ENCODE measurements at places on chromosomes 7 and 10. TPM values are rescaled to one million over a fixed set of nuclear protein-coding genes. Genes with fewer than 3 reads are reported as not detected.

Gene SHH
- 8.0 TPM for polyA plus RNA-seq

Gene HOXA7
- polyA plus RNA-seq, result 1.0 TPM

Gene ELAPOR2
- polyA plus RNA-seq, result 12.7 TPM

Gene MOGAT3
- polyA plus RNA-seq, result 10.5 TPM

Gene MMP21
- polyA plus RNA-seq, result 0.22 TPM

Gene SGCE
- polyA plus RNA-seq, result 114 TPM

Gene FANK1
- 5.5 TPM for polyA plus RNA-seq

Gene RHOBTB1
- 21.2 TPM for polyA plus RNA-seq

Gene SNCG
- polyA plus RNA-seq, result 14.6 TPM

Gene GARIN1A
- 0.44 TPM for polyA plus RNA-seq

Gene HECW1
- 4.0 TPM for polyA plus RNA-seq

Gene ADK
- polyA plus RNA-seq, result 46.7 TPM

Gene MORN4
- polyA plus RNA-seq, result 18.4 TPM

GRCh38 chr10:26507441-26507840 lies 69.3 kb downstream of the APBB1IP start:
- no peak for DNase-seq

- DNase-seq, result peak; percentile 73
Measured at GRCh38 chr7:74656441-74656836, 1.1 kb upstream of the GTF2I start.

GRCh38 chr10:18418541-18419215 lies 232.7 kb downstream of the NSUN6 start:
- no peak for DNase-seq

GRCh38 chr10:100008708-100009282 lies 952 bp downstream of the DNMBP start:
- DNase-seq, result no peak

- no peak for DNase-seq
Measured at GRCh38 chr10:85510682-85511081, 855.9 kb downstream of the GRID1 start.

- DNase-seq, result peak; percentile 39
Measured at GRCh38 chr10:113059371-113059780, 109.3 kb downstream of the TCF7L2 start.

DNA sequence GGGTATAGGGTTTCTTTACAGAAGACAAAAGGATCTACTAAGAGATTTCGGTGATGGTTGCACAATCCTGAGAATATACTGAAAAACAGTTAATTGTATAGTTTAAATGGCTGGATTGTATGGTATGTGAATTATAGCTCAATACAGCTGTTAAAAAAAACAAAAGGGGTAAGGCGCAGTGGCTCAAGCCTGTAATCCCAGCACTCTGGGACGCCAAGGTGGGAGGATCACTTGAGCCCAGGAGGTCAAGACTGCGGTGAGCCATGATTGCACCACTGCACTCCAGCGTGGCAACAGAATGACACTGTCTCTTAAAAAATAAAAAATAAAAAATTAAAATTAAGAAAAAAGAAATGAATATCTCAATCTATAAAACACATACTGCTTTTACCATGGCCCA lies 18.5 kb downstream of the ESYT2 start:
- no peak for DNase-seq

DNA sequence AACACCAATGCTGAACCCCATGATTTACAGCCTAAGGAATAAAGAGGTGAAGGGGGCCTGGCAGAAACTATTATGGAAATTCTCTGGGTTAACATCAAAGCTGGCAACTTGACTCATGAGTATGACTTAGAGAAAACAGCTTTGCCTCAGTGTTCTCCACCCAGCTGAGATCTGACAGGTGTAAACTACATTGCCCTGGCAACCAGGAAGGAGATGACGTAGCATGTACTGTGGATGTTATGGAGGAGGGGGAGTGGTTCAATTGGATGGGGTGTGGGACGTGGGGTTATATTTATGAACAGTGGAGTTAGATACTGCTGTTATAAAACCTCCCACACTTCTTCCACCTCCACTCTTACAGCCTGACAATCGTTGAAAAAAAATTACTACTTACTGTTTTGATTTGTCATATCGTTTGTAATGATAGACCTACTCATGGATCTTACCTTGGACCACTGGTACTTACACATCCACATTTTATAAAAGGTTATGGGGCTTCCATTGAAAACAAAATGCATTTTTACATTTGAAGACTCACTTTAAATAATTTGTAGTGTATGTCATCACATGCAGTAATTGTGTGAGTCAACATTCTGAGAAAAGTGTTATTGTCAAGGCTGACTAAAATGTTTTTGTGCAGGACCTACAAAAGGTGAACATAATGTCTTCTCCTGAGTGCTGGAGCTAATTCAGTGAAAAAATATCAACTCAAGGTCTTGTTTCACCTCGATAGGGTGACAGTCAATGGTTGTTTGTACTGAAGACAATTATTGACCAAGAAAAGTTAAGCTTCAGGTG lies 6.4 kb downstream of the OR2F1 start:
- DNase-seq, result no peak

- no peak for DNase-seq
Measured at GRCh38 chr10:116768786-116769185, 26.4 kb upstream of the HSPA12A start.

DNA sequence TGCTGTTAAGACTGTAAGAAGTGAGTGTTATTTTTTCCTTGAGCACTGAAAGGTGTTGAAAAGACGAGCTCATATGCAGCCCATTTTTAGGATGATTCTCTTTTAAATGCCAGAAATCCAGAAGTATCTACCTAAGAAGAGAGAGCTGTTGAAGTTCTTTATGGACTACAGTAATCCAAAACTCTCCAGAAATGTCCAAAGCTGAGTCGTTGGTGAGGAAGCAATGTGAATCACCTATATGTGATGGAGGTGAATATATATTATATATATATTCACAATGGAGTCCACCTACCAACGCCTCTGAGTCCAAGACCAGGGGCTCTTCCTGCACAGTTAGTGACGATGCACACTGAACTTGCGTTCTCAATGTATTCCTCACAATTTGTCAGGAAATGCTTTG lies 252.7 kb upstream of the PITRM1 start:
- DNase-seq, result no peak

DNA sequence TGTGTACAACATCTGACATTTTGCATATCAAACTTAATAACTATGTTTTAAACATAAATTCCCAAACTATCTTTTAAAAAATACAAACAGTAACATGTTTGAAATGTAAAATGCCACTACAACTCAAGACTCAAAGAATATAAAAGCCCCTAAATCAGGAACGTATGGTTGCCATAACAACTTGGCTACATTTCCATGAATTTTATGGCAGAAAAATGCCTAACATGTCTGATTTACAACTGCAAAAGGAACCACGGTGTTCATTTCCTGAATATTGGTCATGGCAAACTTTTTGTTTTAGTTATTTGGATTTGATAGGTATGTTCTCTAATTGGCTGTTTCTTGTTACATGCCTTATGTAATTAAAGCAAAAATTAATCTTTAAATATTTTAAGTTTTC lies 2.0 kb downstream of the SOSTDC1 start:
- DNase-seq, result no peak

- DNase-seq, result peak; percentile 55
Measured at GRCh38 chr7:25656581-25657026, 428.3 kb upstream of the NPVF start.

DNA sequence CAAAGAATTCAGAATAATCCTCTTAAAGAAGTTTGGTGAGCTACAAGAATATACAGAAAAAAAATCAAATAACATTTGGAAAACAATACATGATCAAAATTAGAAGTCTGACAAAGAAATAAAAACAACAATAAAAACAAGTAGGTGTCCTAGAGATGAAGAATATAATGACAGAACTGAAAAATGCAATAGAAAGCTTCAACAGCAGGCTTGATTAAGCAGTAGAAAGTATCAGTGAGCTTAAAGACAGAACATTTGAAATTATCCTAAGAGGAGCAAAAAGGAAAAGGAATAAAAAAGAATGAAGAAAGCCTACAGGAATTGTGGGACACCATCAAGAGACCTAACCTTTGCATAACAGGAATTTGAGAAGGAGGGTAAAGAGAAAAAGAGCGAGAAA lies 238.8 kb downstream of the ZEB1 start:
- no peak for DNase-seq

GRCh38 chr10:70369498-70370018 lies 12.9 kb downstream of the LRRC20 start:
- DNase-seq, result no peak

GRCh38 chr10:85919491-85920021 lies 447.0 kb downstream of the GRID1 start:
- no peak for DNase-seq

GRCh38 chr7:20798081-20798693 lies 11.5 kb upstream of the SP8 start:
- peak; percentile 72 for DNase-seq

- no peak for DNase-seq
Measured at GRCh38 chr7:157352516-157352915, 15.7 kb downstream of the DNAJB6 start.

DNA sequence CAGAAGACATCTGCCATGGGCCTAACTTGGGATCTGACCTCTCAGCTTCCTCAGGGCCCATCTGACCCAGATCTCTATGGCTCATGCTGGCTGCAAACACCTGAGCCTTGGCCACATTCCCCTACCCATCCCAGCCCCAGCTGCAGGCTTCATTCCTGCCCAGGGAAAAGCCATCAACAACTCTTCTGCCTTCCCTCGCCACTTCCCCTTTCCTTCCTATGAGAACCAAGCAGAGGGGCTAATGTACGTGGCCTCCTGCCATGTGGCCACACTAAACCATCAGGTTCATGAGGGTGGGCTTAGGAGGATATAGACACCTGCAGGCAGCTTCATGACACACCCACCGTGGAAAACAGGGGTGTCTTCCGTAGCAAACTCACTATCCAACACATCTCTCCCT lies 312.2 kb downstream of the GALNT17 start:
- DNase-seq, result no peak

DNA sequence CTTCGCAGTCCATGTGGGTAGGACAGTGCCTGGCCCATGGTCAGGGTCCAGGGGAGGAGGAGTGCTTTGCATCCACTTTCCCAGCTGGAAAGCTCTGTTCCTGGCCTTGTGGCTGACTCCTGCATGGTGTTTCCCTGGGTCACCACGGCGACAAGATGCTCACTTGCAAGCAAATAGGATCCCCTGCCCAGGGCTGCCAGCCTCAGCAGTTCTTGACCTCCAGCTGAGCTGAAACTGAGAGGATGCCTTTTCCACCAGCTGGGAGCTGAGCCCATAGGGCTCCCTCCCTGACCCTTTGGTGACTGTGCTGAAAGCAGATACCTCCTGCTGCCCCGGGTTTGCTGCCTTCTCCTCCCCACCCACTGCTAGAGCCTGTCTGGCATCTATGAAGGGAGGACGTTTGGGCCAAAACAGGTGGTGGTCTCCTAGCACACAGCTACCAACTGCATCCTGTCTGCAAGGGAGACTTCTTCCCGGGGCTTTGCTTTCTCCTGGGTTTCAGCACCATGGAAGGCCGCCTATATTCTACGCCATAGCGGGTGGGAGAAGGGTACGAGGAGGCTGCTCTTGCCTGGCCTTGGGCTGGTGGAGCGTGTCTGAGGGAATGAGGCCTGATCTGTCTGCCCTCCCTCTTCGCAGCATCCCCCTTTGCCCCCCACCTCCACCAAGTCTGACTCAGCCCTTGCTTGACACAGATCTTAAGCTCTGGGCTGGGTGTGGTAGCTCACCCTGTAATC lies 34.4 kb downstream of the UBTD1 start:
- no peak for DNase-seq

DNA sequence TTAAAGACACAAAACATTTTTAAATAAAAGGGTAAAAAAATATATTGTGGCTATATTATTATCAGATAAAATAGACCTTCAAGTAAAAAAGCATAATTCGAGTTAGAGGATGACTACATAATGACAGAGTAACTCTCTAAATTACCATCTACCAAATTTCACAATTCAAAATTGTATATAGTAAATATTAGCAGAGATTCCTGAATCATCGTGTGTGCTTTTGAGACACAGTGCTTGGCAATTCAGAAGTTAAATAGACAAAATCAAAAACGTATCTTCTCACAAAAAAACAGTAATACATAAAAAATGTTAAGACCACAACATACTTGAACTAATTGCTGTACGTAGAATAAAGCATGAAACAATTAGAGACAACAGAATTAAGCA lies 110.4 kb downstream of the AHR start:
- DNase-seq, result no peak

DNA sequence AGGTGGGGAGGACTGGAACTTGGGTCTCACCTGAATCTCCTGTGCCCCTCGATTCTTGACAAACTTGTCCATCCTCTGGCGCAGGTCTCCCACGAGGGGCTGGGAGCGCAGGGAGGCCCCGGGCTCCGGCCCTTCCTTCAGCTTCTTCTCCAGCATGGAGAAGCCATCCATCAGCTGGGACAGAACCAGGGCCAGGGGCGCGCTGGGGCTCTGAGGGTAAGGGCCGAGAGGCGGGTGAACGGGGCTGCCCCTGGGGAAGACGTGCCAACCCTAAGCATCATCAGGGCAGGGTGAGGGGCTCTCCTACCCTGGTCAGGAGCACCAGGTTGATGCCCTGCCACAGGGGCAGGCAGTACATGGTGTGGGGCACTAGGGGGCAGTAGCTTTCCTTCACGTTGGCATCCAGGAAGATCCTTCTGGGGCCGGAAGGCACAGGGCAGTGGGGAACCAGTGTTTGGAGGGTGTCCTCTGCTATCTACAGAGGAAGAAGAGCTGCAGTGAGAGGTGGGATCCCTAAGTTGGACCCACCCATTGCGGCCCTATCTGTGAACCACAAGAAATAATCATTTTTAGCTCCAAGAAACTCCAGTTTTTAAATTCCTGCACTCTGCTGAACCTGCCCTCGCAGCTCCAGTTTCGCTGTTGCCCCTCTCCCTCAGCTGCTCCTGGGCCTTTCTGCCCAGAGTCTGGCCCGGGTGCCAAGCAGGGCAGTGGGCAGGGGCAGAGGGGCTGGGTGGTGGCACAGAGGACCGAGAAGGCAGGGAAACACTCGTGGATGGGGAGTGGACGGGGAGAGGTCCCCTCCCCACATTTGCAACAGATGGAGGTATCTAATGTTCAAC lies 10.8 kb upstream of the PYROXD2 start:
- DNase-seq, result peak; percentile 53

DNA sequence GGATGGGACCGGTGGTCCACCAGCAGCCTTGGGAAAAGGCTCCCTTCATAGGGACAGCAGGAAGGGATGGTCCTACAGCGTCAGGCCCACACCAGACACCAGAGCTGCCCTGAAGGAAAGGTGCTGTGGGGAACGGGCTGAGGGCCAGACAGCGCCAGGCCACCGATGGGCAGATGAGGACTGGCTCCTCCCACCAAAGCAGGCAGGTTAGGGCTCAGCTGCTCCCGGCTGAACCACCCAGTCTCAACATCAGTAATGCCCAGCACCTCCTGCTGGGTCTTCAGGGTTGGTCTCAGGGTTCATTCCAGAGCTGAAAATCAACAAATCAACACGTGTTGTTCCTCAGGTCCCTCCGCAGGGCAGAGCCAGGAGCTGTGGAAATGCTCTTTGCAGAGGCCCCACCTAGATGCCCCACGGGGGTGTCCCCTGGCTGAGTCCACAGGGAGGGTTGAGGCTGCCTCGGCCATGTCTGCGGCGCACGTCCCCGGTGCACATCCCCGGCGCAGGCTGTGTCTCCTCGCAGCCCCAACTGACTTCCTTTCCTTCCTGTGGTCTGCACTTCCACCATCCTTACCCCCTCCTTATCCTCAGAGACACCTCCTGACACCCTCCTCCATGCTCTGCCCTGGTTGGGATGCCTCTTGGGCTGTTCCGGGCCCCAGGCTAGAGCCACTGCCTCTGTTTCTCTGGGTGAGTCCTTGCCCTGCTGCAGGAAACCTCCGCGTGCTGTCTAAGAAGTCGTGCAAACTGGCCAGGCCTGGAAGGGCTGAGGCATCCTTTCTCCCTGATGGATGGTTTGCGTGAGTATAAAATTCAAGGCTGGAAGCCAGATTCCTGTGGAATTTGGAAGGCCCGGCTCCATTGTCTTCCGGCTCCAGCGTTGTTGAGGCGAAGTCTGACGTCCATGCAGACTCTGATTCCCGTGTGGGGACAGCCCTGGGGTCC lies 32.8 kb upstream of the CFAP46 start:
- DNase-seq, result no peak
